ENCODE measurements at places on chromosomes 4 and X.

DNA sequence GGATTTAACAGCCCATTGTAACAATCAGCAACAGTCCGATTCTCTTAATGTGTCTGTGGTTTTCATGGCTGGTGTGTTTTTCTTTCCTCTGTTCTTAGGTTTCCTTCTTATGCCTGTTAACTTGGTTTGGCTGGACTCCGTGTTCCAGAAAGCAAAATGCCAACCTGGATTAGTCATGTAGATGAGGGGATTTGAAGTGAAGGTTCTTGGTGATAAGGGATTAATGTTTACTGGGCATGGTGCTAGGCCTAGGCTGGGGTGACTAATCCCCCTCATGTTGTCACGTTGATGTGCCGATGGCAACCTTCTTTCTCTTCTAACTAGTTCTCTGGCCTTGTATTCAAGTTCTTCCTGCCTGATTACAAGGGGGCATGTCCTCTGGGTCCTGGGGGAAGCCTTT lies 85.9 kb downstream of the REPS2 start:
- no peak for DNase-seq

GRCh38 chrX:12974796-12975669 lies at the start of gene TMSB4X:
TSS of gene TMSB4X (plus strand) at chrX:12975110.
- DNase-seq: peak; percentile 35

- DNase-seq: no peak
Measured at GRCh38 chrX:48890934-48891401, 6.6 kb downstream of the TIMM17B start.

- no peak for DNase-seq
Measured at GRCh38 chr4:72997409-72997808, 72.1 kb downstream of the COX18 start.

- DNase-seq: no peak
Measured at GRCh38 chr4:1778642-1779392, 14.3 kb upstream of the FGFR3 start.

GRCh38 chrX:71609095-71609750 lies 9.1 kb downstream of the CXCR3 start:
- no peak for DNase-seq

DNA sequence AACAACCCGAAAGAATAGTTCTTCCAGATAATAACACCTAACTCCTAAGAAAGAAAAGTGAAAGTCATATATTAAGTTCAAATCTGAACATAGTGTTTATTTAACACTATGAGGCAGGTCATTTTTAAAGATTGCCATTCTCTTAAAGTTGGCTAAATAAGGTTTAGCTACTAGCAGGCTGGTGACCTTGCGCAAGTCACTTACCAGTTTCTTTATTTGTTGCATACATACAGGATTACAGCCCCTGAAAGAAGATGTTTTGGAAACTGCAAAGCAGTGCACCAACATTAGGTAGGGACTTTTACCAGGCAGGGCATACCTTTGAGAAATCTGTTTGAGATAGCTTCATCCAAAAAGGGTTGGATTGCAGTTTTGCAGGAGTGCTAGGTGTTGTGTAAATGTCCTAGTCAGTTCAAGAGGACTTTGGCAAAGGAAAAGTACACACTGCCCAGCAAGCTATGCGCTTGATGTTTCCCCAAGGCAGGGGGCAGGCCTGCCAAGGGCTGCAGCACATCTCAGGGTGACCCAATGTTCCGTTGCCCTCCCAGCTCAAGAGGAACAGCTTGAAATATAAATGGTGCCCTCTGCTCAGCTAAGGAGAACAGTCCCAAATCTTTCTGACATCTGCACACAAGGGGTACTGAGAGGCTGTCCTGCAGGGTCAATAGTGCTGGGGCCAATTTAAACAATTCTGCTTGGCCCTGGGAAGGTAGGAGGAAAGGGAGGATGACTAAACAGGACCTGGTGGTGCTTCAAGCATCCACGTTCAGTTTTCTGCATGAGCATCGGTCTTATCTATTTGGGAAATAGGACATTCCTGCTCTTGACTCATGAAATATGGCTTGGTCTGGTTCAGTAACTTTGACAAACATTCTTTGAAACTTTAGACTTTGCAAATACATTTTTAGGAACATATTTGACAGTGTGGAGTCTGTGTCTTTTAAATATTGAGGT lies 130.8 kb downstream of the COL4A6 start:
- peak; percentile 56 for DNase-seq

DNA sequence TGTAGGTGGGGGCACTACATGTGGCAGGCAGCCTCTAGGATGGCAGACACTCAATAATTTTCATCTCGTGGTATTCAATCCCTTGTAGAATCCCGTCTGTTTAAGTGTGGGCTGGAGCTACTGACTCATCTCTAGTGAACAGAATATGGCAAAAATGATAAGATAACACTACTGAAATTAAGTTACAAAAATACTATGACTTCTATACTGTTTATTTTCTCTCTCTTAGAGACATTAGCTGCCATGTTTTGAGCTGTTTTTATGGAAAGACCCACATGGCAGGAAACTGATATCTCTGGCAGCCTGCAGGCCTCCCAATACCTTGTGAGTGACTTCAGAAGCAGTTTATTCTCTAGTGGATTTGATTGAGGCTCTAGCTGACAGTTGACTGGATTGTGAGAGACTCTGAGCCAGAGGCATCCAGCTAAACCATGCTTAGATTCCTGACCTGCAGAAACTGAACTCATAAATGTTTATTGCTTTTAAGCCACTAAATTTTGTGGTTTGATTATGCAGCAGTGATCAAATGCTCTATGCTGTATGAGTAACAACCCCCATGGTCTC lies 298.8 kb upstream of the CTSO start:
- DNase-seq: no peak

DNA sequence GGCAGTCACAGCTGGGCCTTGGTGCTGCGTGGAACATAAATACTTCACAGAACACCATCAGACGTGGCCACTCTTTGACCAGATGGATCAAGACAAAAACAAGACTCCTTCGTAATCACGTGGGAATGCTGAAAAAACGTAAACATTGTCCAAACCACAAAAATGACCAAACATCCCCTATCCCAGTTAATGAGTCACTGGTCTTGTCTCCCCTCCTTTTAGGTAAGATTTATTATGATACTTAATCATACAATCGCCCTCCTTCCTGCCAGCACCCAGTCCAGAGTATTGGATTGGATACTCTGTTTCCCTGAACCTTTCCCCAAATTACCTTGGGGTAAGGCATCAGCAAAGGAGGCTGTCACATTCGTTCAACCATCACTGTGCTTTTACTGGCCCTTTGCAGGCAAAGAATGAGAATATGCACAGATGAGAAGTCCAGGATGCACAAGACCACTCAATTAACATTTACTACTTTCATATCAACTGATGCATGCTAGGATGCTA lies 601 bp upstream of the TCEANC start:
- DNase-seq: no peak

DNA sequence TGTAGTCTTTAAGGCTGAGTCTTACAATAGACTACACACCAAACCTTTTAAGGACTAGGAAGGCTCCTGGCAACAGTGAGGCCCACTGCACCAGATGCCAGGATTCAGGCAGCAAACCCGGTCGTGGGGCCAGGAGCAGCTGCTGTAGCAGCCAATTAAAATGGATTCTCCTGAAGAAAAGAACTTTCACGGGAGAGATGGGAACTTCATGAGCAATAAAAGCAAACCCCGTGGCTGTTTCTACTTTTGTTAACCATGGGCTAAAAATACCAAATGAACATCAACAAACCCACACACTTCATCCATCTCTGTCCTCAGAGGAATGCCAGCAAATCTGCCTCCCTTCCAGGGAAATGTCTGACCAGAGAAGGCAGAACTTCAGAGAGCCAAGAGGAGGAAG lies 101.4 kb downstream of the BTC start:
- no peak for DNase-seq

DNA sequence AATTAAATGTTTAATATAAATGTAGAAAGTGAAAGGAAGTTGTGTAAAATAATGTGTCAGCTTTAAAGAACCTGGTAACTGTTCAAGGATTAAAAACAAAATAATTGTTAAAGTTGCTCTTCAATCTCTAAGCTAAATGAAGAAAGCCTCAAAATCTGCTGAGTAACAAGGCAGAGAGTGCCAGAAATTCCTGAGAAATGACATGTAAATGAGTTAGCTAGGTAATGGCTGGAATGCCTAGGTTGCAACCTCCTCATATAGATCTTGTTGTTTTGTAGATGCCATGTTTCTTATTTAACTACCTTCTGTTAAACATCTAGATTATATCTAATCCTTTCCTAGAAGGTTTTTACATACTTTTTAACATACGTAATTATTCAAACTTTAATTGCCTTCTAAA lies 763.6 kb upstream of the AGA start:
- no peak for DNase-seq

- DNase-seq: peak; percentile 40
Measured at GRCh38 chrX:11386001-11386523, 92.8 kb downstream of the AMELX start.

DNA sequence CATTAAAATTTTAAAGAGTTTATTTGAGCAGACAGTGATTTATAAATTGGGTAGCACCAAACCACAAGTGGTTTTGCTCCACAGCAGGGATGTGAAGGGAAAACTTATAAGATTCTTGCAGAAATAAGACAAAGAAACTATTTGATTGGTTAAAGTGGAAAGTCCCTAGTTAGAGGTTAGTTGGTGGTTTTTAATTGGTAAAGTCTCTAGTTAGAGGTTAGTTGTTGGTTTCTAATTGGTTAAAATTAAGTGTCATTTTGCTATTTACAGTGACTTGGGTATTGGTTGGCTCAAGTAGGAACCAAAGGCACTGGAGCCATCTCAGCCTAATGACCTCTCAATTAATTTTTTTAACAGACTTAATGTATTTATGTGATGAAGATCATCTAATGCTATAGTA lies 23.0 kb downstream of the ATG4A start:
- no peak for DNase-seq

- DNase-seq: no peak
Measured at GRCh38 chr4:145921231-145921630, 17.4 kb downstream of the ZNF827 start.

DNA sequence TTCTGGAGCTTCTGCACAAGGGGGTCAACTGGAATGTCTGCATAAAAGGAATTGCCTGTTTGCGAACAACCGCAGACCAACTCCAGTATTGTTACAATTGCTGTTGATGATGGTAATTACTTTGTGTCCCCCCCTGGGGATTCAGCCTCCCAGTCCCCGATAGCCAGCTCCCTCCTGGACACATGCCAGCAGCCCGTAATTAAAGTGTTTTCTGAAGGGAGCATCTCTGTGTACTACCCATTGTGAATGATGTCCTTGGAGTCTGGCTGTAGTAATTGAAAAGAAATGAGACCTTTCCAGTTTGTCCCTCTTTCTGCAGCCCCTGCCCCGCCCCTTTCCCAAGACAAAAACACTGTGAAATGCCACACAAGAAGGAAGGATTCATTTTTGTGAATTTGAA lies 377.1 kb upstream of the LCORL start:
- DNase-seq: no peak

DNA sequence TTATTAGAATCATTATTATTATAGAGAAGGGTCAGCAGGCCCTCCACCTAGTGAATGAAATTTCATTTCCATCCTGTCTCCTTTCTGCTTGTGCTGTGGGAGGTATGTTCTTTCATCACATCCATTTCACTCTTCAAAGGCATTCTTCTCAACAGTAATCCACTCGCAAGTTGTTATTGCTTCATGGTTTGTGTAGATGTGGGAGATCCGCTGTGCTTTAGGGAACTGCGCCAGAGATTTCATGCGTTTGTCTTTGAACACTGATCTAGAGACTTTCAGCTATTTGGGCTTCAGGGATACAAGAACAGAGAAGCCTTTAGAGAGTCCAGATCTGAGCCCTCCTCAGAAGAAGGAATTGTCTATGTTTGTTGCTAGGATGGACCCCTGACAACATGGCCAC lies 53.5 kb upstream of the PUDP start:
- DNase-seq: no peak

DNA sequence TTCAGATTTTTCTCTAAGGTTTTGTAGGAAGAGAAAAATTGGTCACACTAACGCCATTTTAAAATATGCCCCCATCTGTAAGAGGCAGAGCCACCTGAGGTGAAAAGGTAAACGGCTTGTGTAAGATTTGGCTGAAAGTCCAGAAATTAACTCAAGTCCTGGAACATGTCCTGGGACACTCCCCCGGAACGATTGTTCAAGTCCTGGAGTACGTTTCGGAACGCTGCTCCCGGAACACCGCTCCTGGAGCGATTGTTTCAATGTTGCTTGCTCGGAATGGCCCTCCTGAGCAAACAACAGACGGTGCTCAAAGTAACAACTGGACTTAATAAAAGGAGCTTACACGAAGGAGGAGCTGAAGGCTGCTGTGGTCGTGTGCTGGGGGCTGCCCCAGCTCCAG lies 796.5 kb upstream of the SLIT2 start:
- DNase-seq: no peak

DNA sequence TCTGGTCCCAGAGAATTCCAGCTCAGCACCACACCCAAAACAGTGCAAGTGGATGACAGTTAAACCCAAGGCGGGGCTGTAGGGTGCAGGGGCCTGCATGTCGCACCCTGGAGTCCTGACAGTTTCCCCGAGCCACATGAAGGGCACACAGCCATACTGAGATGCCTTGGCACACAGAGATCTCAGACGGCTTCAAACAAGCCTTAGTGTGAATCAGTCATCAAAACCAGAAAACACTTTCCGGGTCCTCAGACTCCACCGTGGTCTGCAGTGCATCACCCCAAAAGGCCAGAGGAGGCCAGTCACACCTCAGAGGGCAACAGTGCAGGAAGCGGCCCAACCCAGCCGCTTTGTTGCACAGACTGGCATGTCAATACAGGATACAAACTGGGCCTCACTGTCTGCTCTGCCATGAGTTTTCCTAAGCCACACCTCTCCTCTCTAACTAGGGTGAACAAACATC lies 64.6 kb upstream of the ENPP6 start:
- DNase-seq: no peak

GRCh38 chr4:80073473-80074008 lies 512 bp upstream of the ANTXR2 start:
- DNase-seq: no peak

DNA sequence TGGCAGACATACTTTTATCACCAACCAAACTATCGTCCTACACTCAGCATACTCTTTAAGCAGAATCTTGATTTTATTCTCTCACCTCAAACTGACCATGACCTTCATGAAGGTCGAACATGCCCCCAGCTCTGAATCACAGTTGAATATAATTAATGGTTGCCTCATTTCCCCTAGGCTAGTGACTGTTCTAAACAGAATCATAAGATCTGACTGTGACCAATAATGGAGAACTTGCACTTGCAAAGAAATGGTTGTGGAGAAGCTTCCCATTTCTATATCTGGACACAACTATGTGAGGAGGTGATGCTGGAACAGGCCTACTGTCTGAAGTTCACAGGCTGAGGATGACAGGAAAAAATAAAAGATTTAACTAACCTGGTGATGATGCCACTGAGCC lies 85.1 kb downstream of the PDGFC start:
- no peak for DNase-seq

DNA sequence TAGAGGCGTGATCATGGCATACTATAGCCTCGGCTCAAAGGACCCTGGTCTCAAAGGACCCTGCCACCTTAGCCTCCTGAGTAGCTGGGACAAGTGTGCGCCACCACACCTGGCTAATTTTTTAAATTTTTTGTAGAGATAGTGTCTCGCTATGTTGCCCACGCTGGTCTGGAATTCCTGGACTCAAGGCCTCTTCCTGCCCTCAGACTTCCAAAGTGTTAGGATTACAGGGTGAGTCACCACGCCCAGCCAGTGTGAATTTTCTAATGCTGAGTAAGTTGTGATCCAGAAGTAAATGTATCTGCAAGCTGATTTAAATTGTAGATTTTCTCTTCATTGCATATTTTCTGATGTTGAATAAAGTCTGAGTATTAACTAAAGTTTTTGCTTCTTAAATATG lies 2.6 kb upstream of the ZNF674 start:
- DNase-seq: no peak
